ENCODE measurements at places on chromosomes 2 and 18.

DNA sequence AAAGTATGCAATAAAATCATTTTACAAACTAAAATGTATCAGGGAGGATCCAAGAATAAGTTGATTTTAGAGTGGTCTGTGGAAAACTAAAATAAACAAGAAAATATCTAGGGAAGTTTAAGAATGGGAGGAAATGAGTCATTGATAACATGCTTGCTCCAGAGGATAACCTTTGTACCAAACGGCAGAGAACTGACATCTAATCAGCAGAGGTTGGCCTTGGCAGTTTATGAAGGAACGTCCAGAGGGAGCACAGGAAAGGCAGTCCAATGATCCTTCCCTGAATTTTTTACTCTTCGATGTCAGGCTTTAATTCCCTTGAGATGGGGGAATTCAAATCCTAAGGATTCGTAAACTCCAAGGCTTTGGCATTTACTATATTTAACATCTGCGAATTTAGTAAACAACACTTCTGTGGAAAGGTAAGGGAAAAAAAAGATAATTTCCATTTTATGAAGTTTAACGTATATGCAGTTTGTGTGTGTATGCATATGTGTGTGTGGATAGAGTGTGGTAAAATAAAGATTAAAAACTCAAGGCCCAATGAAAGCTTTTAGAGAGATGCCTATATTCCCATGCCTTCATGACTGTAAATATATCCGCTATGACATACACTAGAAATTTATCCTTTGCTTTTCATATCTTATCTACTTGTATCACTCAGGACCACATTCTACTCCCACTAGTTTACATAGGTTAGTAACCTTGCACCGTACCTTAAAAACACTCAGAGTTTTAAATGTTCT is 8.7 kb upstream of the INPP1 start:
- no peak for DNase-seq

- DNase-seq: peak; percentile 53
Observed at GRCh38 chr2:25951071-25951547, 31.2 kb downstream of the KIF3C start.

- DNase-seq: no peak
Observed at GRCh38 chr2:41989501-41990180, 58.2 kb upstream of the PKDCC start.

GRCh38 chr2:200677721-200678532 is 92.1 kb downstream of the AOX1 start:
- no peak for DNase-seq

GRCh38 chr18:58962336-58962735 is 97.7 kb downstream of the ZNF532 start:
- DNase-seq: no peak

- DNase-seq: no peak
Observed at GRCh38 chr2:71892896-71893295, 254.8 kb downstream of the CYP26B1 start.

DNA sequence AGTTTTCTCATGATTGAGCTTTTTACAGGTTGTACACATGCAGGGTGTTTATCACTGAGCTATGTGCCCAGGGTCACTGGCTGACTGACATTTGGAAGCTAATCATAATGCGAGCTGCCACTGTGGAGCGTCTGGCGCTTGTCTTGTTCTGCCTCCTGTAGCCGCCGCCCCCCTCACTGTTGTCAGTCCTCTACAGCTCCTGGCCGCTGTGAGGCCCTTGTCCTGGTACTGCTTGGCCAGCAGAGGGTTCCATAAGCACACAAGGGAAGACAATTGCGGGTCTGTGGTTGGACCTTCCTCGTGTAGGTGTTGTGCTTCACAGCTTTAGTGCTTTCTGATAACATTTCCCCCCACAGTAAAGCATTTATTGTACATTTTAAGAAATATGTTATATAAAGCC is 105.6 kb upstream of the LDLRAD4 start:
- no peak for DNase-seq

DNA sequence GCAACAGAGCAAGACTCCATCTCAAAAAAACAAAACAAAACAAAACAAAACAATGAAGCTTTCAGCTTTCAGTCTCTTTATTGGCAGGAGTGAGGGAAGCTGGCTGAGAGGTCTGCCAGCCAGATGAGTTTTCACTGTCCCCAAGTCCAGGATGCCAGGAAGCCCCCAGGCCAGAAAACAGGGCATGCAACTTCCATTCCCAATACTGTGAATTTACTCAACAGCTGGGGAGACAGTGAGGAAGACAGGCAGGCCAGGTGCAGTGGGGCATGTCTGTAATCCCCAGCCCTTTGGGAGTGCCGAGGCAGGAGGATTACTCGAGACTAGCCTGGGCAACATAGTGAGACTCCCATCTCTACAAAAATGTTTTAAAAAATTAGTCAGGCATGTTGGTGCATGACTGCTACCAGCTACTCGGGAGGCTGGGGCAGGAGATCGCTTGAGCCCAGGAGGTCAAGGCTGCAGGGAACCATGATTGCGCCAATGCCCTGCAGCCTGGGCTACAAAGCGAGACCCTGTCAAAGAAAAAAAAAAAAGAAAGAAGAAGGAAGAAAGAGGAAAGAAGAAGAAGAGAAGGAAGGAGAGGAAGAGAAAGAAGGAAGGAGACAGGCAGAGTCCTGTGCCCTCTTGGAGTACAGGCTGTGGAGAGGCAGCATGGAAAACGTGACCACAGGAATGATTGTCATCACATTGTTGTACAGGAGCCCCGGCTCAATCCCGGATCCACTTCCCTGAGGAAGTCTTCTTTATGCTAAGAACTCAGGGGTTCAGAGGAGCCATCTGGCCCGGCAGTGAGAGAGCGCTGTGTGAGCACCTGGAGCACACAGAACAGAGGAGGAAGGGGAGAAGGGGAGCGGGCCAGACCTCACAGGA is 29.2 kb upstream of the POMC start:
- DNase-seq: no peak

- DNase-seq: no peak
Observed at GRCh38 chr2:204664708-204665121, 119.4 kb downstream of the PARD3B start.

- no peak for DNase-seq
Observed at GRCh38 chr18:57980573-57981307, 63.3 kb upstream of the NEDD4L start.

GRCh38 chr2:65605058-65605742 is 172.8 kb upstream of the SPRED2 start:
- DNase-seq: no peak

DNA sequence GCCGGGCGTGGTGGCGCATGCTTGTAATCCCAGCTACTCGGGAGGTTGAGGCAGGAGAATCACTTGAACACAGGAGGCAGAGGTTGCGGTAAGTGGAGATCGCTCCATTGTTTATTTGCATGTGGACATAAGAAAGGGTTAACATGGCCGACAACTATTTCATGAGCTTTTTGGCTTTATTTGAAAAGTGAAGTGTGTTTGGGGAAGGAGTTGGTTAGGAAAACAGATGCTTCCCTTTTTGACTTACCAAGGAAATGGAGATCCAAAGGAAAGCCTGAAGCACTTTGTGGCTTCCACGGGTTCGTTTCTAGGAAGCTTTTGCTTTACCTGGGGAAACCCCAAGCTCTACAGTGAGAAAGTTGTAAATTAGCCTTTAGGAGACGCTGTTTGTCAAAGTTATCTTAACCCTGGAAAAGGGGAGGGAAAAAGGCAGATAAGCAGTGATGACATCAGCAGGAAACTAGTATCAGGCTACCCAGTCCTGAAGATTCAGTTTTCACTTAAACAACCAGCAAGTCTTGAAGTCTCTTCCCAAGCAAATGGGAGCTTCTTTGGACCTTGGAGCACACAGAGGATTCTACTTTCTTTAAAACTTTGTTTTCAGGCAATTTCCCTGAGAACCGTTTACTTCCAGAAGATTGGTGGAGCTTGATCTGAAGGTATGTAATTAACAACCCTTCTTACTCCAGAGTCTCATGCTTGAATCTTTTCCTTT is at the start of gene CASP10:
CASP10 (plus strand) TSS at position 492 of the 715 bp plus-strand sequence. CDS start 2,637 bp downstream, outside the sequence.
- DNase-seq: peak; percentile 11

DNA sequence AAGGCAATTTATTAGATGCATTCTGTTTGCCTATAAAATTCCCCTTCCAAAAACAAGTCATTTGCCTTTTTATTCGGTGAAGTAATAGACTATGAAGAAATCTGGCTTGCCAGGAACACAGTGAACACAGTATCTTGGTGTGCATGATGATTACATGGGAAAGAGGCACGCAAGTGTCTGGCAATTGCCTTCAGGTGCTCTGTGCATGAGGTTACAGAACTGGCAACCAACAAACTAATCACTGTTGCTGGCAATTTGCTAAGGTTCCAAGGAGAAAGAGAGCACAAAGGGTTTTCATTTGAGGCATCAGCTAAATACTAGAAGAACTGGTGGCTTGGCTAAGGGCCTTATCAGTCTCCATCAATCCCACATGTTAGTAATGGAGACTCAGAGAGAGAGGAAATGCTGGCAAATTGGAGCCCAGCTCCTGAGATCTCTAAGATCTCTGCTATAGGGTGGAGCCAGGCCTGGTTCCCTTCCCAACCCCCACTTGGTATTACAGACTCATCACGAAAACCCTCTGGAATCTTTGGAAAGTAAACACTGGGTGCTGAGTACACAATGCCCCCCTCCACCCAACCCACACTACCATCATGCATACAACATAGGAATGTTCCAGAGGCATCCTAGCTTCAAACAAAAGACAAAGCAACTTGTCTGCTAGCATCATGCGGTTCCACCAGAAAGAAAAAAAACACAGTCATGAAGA is 10.4 kb downstream of the RNF152 start:
- no peak for DNase-seq

DNA sequence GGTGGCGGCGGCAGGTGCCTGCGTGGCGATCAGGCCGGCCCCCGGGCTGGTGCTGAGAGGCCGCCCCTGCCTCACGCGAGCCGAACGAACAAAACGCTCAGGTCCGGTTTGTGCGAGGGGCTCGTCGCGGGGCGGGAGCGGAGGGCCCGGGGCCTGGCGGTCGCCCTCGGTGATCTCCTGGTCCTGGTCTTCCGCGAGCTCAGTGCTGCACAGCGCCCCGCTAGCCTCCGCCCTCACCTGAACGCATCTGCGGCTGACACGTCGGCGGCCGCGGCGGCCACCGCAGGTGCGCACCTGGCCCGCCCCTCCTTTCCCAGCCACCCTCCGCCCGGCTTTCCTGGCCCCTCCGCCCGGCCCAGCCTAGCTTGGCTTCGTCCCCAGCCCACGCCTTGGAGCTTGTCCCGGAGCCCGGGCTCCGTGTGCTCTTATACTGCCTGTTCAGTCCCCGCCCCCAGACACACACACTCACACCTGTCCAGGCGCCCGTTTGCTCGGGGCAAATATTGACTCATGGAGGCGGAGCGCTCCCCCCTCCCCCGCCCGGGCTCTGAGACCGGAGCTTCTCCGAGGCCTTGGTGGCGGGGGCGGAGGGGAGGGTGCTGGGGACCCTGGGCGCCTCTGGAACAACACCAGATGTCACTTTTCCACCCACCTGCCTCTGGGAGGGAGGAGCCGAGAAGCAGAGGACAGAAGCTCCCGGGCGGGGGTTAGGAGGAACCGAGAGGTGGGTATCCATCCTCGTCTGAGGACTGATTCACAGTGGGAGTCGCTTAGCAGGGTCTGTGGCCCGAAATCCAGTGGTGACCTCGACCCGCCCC is 8.6 kb upstream of the CRYBA2 start:
- peak; percentile 77 for DNase-seq

DNA sequence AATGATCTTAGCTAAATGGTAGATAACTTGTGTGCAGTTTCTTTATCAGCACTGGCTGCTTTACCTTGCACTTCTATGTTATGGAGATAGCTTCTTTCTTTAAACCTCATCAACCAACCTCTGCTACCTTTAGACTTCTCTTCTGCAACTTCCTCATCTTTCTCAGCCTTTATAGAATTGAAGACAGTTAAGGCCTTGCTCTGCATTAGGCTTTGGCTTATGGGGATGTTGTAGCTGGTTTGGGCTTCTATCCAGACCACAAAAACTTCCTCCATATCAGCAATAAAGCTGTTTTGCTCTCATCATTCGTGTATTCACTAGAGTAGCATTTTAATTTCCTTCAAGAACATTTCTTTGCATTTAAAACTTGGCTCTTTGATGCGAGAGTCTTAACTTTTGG is 123.7 kb downstream of the PIK3C3 start:
- no peak for DNase-seq

DNA sequence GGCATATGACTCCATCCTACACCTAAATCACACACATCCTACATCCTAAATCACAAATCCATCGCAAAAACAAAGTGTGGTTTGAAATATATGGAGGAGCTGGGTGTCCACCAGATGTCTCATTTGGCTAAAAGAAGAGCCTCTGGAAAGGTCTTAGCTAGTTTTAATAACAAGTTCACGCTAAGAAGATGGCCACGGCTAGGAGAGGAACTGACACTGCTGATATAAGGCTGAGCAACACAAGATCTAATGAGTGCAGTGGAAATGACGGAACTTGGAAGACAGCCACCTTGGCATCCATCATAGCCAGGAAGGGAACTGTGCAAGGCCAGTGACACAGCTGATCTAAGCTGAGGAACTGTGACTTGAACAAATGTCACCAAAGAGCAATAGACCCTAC is 60.0 kb upstream of the AGAP1 start:
- DNase-seq: no peak

DNA sequence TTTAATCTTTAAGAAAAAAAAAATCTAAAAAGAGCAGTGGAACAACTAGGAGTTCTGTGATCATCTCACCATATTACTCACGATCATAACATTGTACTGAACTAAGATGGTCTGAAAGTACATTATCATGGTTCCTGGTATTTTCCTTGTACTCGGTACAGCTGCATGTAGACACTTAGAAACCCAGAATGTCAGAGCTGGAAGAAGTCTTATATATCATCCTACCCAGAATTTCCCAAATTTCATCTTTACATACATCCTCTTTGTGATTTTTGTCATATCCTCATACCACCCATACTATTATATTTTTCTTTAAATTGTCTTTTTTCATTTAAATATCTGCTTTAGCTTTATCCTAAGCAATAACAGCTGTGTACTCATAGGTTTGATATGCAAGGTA is 12.4 kb upstream of the ST3GAL5 start:
- no peak for DNase-seq

DNA sequence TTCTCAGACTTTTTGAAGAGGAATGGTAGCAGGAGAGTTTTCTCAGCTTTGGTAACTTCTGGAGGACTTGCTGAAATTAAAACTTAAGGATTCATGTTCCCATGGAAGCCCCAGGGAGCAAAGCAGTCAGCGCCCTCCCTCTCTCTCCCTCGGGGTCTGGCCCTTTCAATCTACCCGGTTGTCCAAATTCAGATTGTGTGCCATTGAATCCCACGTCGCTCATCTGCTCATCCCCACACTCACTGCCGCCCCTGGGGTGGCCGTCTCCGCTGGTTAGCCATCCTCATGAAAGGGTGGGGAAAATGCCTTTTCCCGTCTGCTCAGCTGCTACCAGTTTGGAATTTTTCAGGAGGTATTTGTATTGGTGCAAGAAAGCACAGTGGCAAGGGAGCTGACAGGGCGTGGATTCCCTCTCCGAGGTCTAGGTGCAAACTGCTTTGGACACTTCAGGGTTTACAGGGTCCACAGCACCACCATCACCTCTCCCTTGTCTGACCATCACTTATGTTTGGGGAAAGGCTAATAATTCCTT is 27.1 kb downstream of the MCFD2 start:
- DNase-seq: no peak

DNA sequence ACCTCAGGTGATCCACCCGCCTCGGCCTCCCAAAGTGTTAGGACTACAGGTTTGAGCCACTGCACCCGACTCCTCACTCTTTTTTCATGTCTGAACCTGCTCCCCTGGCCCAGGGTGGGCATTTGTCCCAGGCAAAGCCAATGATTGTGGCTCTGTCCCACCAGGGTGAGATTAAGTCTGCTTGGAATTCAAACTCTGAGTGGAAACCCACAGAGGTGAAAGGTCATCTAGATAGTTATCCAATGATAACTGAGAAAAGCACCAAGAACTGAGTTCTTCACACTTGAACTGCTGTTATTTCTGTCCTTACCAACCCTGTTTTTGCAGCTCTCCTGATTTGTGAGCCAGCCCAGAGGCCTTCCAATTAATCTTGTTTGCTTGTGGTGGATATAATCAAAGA is 62.4 kb upstream of the ACVR1 start:
- no peak for DNase-seq

Measured in stimulated activated CD4-positive, alpha-beta T cell treated with anti-CD3 and anti-CD28 coated beads, Interleukin-4, amount 100 ng/mL, for 4 hours (primary cell).